Left cardiac atrium (tissue), 4 donors: ENCODE measurements at places on chromosomes 1 and 21. TPM values are rescaled to one million over a fixed set of nuclear protein-coding genes. Genes with fewer than 3 reads are reported as not detected.

DNA sequence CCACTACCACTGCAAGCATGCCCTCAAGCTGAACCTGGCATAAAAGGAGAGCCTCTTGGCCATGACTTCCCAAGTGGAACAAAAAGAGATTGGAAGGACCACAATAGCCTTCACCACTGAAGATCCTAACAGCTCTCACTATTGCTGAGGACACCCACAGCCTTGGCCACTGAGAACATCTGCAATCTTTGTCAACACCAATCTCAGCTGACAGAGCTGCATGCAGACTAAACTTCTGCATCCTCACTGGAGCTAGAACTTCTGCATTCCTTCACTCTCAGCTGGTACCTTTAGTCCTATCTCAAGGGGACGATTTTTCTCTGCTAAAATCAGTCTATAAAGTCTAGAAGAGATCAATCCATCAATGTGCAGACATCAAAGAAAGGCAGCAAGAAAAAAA lies 8.3 kb upstream of the FCRL2 start:
- no peak for DNase-seq

- no peak for DNase-seq
These were observed 67.1 kb upstream of the KIF26B start for GRCh38 chr1:245087723-245088122.

- DNase-seq: no peak
These were observed 5.5 kb upstream of the NSUN4 start for GRCh38 chr1:46335081-46335480.

GRCh38 chr1:6962478-6962995 lies 177.3 kb downstream of the CAMTA1 start:
- DNase-seq: peak; percentile 86

GRCh38 chr1:159949123-159949522 lies 3.7 kb upstream of the IGSF9 start:
- DNase-seq: no peak

GRCh38 chr21:28418726-28419514 lies 573.8 kb downstream of the LTN1 start:
- no peak for DNase-seq

Gene CHRM3
- total RNA-seq: 0.18 TPM

Gene POU3F1
- not detected for total RNA-seq

Gene COA6
- 30.8 TPM for total RNA-seq
